ENCODE measurements at places on chromosomes 2 and 18.

DNA sequence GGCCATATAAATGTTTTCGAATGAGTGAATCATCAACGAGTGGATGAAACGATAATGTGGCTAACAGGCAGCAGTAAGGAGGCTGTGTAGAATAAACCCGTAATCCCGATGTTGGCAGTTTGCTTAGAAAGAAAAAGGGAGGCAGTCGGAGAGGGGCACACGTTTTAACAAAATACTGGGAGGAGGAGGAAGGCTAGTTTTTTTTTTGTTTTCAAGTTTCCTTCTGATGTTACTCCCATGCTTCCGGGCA, 476 bp upstream of the MSH2 start:
- no peak for DNase-seq
- H3K27ac ChIP-seq, result peak overlapping the region; percentile 96
- H3K36me3 ChIP-seq, result peaks cover 29% of the 10 kb centered on the region
- H3K4me1 ChIP-seq, result peaks cover 15% of the 10 kb centered on the region

DNA sequence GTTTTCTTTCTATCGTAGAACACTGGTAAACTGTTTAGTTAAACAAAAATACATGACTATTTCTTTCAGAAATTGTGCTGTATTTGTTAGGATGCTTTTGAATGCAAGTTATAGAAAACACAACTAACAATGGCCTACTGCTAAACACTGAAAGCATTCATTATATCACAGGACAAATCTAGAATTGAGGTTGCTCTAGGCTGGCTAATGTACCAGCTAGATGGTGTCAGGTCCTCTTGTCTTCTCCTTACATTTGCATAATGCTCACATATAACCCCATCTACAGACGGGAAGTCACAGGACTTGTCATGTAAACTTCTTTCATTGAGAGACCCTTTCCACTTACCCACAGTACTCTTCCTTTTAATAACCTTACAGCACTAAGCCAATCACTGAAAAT, 586.8 kb downstream of the DSC3 start:
- H3K4me3 ChIP-seq, result no peak overlapping the region
- H3K4me1 ChIP-seq, result no peaks in the 10 kb centered on the region
- no peak overlapping the region for H3K27ac ChIP-seq

GRCh38 chr2:4690913-4691312, 987.5 kb downstream of the DCDC2C start:
- DNase-seq, result no peak
- H3K36me3 ChIP-seq, result no peaks in the 10 kb centered on the region
- no peaks in the 10 kb centered on the region for H3K27me3 ChIP-seq
- H3K27ac ChIP-seq, result no peak overlapping the region

GRCh38 chr2:78568782-78569373, 456.6 kb upstream of the REG3G start:
- no peak overlapping the region for H3K4me3 ChIP-seq
- no peak for DNase-seq
- H3K27ac ChIP-seq, result no peak overlapping the region
- H3K27me3 ChIP-seq, result no peaks in the 10 kb centered on the region
- H3K36me3 ChIP-seq, result no peaks in the 10 kb centered on the region

DNA sequence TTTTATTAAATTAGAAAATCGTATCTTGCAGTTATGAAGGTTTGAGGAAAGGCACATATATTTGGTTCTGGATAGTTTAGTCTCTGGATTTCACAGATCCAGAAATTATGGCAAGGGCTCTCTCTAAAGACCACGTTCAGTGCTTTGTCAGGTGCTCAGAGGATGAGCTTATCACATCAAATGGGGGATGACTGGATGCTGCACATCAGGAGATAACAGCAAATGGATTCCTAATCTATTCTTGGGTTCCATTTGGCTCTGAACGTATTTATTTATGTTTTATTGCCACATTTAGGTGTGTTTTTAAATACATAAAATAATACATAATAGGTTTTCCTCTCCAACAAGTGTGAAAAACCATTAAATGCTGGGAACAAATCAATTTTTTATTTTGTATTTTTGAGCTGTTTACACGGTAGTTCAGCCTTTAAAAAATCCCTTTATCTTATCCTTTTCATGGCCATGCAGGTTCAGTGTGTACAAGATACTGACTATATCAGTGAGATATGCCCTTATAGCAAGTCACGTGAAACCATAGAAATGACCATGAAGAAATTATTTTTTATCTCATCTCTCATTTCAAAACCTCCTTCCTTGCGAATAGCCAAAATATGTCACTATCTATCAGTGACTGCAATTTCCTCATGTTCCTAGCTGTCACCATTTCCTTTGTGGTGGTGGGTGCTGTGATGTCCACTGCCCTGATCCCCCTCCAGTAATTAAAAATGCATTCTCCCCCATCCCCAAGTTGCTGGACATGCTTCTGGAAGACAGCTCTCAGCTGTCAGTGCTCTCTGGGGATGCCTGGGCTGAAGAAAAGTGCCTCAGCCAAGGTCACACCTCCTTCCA, 25.9 kb upstream of the CXCR4 start:
- H3K27ac ChIP-seq, result peak overlapping the region; percentile 83
- H3K36me3 ChIP-seq, result no peaks in the 10 kb centered on the region
- DNase-seq, result no peak
- no peak overlapping the region for H3K4me3 ChIP-seq

GRCh38 chr2:219688560-219689445, 61.4 kb downstream of the SLC4A3 start:
- H3K27ac ChIP-seq, result no peak overlapping the region
- peaks cover 39% of the 10 kb centered on the region for H3K27me3 ChIP-seq
- H3K4me1 ChIP-seq, result peaks cover 16% of the 10 kb centered on the region
